Globus pallidus (tissue), 1 donor: ENCODE measurements at places on chromosomes 16 and 17.

DNA sequence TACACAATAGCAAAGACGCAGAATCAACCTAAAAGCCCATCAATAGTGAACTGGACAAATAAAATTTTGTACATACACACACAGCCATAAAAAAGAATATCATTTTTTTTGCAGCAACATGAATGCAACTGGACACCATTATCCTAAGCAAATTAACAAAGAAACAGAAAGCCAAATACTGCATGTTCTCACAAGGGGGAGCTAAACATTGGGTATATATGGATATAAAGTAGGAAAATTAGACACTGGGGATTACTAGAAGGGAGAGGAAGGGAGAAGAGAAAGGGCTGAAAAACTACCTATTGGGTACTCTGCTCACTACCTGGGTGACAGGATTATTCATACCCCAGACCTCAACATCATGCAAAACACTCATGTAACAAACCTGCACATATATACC is 28.2 kb downstream of the ADAMTS18 start:
- DNase-seq: no peak

DNA sequence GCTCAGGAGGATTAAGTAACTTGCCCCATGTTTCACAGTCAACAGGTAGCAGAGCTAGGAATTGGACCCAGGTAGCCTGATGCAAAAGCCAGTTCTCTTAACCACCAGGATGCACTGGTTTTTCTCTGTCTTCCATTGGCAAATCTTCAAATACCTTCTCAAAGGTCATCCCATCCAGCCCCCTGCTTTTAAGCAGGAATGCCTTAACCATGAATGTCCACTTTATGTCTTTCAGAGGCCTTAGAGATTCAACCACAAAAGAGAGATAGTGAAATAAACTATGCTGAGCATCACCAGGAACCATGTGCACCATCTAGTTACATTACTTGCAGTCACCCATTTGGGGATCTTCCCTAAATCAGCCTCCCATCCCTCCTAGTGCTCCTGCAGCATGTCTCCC is 94.3 kb downstream of the C17orf67 start:
- no peak for DNase-seq

DNA sequence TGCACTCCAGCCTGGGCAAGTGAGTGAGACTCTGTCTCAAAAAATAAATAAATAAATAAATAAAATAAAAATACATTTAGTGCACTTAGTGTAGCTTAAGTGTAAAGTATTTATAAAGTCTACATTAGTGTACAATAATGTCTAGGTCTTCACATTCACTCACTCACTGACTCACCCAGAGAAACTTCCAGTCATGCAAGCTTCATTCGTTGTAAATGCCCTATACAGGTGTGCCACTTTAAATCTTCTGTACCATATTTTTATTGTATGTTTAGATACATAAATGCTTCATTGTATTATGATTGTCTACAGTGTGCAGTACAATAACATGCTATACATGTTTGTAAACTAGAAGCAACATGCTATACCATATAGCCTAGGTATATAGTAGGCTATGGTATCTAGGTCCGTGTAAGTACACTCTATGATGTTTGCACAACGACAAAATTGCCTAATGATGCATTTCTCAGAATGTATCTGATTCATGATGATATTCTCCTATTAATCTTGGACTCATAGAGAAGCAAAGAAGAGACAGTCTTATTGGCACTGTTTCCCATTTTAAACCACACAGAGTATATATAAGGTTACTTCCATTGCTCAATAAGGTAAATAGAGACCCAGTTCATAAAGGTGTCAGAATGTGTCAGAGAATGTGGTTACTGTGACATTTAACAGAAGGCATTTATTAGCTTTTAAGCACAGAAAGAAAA is 1314.9 kb downstream of the CDH11 start:
- no peak for DNase-seq

- DNase-seq: no peak
Measured at GRCh38 chr16:76486740-76487139, 209.5 kb downstream of the CNTNAP4 start.

- DNase-seq: no peak
Measured at GRCh38 chr17:10314329-10314728, 58.5 kb downstream of the MYH13 start.

DNA sequence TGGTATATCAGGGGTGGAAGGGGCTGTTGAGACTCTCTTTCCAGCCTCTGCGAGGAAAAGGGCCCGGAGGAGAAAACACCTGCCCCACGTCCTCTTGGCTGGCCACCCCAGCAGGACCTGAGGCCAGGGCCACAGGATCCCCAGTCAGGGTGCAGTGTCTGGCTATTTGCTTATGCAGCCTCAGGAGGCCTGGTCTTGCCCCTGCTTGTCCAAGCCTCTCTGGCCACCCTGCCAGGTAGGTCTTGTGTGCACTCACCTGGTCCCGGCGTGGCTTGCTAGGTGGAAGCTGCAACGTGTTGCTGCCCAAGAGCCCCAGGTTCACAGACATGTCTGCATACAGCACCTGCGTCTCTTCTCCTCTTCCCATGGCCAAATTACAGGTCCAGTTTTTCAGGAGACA is 549 bp downstream of the TMEM238L start:
- DNase-seq: no peak

DNA sequence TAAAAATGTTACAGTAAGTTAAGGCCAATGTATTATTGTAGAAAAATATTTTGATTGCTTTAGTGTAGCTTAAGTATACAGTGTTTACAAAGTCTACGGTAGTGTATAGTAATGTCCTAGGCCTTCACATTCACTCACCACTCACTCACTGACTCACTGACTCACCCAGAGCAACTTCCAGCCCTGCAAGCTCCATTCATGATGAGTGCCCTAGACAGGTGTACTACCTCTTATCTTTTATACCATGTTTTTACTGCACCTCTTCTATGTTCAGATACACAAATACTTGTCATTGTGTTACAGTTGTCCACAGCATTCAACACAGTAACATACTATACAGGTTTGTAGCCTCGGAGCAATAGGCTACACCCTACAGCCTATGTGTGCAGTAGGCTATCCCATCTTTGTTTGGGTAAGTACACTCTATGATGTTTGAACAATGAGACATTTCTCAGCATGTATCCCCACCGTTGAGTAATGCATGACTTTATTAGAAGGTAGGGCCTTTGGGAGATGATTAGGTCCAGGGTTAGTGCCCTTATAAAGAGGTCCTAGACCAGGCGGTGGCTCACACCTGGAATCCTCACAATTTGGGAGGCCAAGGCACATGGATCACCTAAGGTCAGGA is 117.8 kb downstream of the SLC39A11 start:
- DNase-seq: no peak

DNA sequence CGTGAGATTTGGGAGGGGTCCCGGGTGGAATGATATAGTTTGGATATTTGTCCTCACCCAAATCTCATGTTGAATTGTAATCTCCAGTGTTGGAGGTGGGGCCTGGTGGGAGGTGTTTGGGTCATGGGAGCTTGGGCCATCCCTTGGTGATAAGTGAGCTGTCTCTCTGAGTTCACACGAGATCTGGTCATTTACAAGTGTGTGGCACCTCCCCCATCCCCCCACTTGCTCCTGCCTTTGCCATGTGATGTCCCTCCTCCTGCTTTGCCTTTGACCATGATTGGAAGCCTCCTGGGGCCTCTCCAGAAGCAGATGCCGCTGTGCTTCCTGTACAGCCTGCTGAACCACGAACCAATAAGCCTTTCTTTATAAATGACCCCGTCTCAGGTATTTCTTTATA is 21.3 kb upstream of the BAIAP2 start:
- no peak for DNase-seq

DNA sequence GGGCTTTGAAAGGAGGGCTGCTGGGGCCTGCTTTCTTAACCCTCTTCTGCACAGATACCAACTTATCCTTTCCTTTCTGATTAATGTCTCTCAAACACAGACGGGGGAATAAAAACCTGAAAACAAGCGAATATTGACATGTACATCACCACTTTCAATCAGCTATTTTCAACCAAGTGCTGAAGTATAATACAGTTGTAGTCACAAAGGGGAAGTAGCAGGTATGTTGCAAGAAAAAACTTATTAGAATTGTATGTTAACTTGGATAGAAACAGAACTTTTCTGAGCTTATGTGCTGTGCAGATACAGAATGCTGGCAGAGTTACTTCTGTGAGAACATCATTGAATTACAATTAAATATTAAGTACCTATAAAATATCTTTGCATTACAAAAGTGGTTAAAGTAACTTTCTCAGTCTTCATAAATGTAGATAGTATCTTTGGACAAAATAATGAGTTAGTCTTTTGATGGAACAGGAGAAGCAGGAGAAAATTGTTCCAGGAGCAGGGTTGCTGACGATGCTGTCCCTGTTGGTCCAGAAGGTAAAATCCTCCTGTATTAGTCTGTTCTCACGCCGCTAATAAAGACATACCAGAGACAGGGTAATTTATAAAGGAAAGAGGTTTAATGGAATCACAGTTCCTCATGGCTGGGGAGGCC is 59.5 kb downstream of the RPTOR start:
- no peak for DNase-seq
